HuH-7 (cell line): ENCODE measurements at places on chromosomes 6 and 20.

GRCh38 chr6:27505209-27506027, 32.5 kb upstream of the ZNF184 start:
- no peak for DNase-seq

GRCh38 chr6:14066782-14067406, 50.7 kb upstream of the CD83 start:
- peak; percentile 31 for DNase-seq

DNA sequence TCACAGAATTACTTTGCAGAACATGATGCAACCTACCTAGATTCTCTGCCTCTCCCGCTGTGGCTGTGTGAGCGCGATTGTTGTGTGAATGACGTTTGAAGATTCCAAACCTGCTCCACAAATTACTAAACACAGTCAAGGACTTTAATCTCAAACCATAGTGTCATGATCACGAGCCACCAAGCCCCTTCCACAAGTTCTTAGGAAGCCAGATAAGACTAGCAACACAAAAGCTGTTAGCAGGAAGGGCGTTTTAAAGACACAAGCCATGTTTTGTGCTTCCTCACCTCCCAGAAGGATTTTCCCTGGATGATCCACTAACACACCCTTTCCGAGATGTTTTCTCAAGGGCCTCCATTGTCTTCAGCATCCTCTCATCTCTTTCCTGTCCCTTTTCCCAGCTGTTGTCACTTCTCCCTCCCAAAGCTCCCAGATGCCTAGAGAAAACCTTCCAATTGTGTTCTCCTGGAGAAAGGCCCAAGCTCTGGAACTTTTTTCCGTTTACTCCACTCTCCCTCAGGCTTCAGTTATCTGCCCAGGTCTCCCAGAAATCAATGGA, 12.8 kb downstream of the OPN5 start:
- DNase-seq = no peak

- DNase-seq = no peak
Observed at GRCh38 chr6:13280254-13280653, 48.1 kb downstream of the TBC1D7 start.

DNA sequence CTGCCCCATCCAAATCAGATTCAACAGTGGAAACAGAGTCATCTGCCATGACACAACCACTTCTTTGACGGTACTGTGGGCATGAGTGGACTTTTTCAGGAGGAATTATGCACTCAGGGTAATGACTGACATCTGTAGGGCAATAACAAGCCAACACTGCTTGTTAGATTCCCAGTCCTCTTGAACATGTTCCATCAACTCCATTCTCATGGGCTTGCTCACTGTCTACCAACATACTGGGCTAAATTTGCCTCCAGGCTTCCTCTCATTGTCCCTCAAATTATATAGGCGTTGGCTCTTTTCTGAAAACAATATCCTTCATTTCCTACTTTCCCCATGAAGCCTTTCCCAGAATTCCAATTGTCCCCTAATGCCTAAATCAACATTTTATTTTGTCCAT, 43.1 kb downstream of the ANKEF1 start:
- DNase-seq = no peak
